ENCODE measurements at places on chromosomes 2 and 18.

DNA sequence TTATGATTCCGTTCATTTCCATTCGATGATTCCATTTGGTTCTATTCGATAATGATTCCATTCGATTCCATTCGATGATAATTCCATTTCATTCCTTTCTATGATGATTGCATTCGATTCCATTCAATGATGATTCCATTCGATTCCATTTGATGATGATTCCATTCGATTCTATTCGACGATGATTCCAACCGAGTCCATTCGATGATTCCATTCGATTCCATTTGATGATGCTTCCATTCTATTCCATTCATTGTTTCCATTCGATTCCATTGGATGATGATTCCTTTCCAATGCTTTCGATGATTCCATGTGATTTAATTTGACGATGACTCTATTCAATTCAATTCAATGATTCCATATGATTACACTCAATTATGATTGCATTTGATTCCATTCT lies 1093.5 kb downstream of the RPIA start:
- DNase-seq, result no peak

DNA sequence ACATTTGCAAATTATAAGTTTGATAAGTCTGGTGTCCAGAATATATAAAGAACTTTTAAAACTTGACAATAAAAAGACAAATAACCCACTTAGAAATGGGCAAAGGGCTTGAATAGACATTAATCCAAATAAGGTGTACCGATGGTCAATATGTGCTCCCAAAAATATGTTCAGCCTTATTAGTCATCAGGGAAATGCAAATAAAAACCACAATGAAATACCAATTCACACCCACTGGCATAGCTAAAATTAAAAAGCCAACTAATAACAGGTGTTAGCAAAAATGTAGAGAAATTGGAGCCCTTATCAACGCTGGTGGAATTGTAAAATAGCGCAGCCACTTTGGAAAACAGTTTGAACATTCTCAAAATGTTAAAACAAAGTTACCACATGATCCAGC lies 79.0 kb upstream of the SCG2 start:
- DNase-seq, result no peak

DNA sequence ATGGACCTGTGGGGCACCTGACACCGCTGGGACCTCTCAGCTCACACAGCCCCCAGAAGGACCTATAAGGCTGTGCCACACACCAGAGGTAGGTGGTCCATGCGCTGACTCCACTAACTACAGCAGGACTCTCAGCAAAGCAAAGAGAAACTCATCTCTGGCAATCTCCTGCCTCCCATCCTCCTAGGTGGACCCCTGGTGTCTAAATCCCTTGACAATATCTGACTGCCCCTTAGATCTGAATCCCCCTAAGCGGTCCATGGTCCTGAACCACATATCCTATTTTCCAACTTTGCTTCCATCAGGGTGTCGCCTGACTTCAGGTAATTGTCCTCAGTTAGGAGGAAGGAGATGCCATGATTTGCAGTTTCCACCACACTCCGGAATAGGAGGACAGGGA lies 282.6 kb downstream of the MYT1L start:
- no peak for DNase-seq

DNA sequence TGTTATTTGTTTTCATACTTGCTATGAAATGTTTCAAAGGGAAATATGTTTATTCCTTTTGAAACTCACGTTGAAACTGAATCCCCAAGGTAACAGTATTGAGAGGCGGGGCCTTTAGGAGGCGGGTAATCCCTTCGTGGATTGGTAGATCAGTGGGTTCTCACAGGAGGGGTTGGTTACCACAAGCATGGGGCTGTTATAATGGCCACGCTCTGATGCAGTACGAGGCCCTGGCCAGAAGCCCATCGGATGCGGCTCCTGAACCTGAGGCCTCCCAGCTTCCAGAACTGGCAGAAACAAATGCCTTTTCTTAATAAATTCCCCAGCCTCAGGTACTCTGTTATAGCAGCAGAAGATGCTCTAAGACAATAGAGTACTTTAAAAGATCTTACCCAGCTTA lies 135.7 kb downstream of the ASB1 start:
- no peak for DNase-seq
